ENCODE measurements at places on chromosomes 7 and 10. TPM values are rescaled to one million over a fixed set of nuclear protein-coding genes. Genes with fewer than 3 reads are reported as not detected.

Gene LEP
- total RNA-seq = not detected

Gene CTNNA3
- total RNA-seq = 1.8 TPM

Gene OR2A1
- total RNA-seq = 3.8 TPM

Gene INHBA
- 18.4 TPM for total RNA-seq

- H3K4me3 ChIP-seq = no peak overlapping the region
- no peak overlapping the region for H3K27ac ChIP-seq
- no peaks in the 10 kb centered on the region for H3K27me3 ChIP-seq
- H3K4me1 ChIP-seq = no peaks in the 10 kb centered on the region
These were observed 638.1 kb upstream of the POT1 start for GRCh38 chr7:125567686-125568085.

GRCh38 chr7:7157887-7158271 is 24.5 kb upstream of the C1GALT1 start:
- no peaks in the 10 kb centered on the region for H3K36me3 ChIP-seq
- H3K27me3 ChIP-seq = no peaks in the 10 kb centered on the region
- no peak for DNase-seq

- no peak for DNase-seq
- H3K36me3 ChIP-seq = no peaks in the 10 kb centered on the region
- no peak overlapping the region for H3K27ac ChIP-seq
- no peak overlapping the region for H3K4me3 ChIP-seq
- H3K4me1 ChIP-seq = no peaks in the 10 kb centered on the region
These were observed 385.8 kb upstream of the SMIM30 start for GRCh38 chr7:113504142-113504541.

- H3K27me3 ChIP-seq = no peaks in the 10 kb centered on the region
- H3K4me3 ChIP-seq = no peak overlapping the region
- no peaks in the 10 kb centered on the region for H3K4me1 ChIP-seq
- H3K27ac ChIP-seq = no peak overlapping the region
These were observed 647.7 kb downstream of the GATA3 start for GRCh38 chr10:8702181-8702580.

DNA sequence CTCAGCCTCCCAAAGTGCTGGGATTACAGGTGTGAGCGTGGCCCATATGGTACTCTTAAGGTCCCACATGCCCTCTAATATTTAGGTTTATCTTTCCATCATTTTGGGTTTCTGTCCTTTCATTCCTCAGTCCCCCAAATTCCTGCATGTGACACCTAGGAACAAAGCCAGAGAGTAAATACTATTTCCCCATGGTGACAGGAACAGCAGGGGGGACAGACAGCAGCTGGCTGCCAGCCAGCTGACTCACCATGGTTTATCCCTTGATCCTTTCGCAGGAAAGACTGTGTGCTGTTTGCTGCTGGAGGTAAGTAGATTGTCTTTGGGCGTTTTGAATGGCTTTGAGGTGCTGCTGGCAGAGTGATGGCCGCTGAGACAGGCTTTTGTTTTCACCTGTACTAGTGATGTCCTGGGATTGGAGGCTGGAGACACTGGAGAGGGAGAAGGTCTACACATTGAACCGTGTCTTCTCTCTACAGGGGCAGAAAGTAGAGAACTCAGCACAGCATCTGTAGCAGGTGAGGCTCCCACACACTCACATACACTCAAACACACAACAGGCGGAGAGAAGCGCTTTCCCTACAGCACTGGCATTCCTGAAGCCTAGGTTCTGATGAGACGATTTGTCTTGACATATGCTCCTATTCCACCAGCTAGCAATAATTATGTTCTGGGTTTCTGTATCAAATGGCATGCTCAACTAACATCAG is 83.7 kb upstream of the EFCAB10 start:
- H3K4me3 ChIP-seq = no peak overlapping the region
- no peaks in the 10 kb centered on the region for H3K4me1 ChIP-seq
- DNase-seq = no peak
- H3K27me3 ChIP-seq = no peaks in the 10 kb centered on the region
